ENCODE measurements at places on chromosomes 3 and 15.

- DNase-seq = no peak
Measured at GRCh38 chr15:90595763-90596155, 66.0 kb downstream of the CRTC3 start.

GRCh38 chr15:24761704-24762302, 86.2 kb downstream of the NPAP1 start:
- DNase-seq = no peak

GRCh38 chr3:100591411-100591810, 18.0 kb upstream of the ADGRG7 start:
- DNase-seq = no peak

DNA sequence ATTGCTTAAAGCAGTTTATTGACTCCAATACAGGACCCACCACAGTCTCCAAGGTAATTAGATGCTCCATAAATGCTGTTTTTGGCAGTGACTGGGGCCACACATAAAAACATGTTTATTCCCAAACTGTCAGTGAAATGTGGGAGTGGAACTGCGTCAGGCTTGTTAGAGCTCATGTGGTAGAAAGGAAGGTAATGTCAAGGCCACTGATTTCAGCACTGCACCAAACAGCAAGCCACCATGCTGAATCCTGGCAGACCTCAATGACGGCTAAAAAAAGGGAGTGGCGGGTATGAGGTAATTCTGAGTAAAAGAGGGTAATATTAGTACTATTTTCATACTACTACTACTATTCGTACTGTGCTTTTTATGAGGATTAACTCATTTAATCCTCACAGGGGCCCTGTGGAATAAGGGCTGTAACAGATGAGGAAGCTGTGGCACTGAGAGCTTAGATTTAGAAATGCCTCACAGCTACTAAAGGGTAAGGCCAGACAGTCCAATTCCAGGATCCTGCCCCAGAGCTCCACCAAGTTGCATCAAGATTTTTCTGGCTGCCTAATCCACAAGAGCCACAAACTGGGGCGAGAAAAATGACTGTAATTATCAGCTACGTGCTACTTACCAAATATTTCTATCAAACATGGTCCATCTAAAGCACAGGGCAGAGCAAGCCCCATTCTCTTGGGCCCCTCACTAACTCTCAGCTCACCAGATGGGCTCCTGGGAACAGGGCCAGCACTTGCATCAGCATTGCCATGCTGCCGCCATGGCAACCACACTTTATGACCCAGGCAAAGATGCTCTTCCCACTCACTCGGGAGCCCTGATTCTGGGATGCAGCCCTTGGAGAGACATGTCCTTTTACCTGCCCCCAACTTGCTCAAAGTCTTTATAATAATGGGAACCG, 83.6 kb upstream of the SPATA12 start:
- DNase-seq = no peak

DNA sequence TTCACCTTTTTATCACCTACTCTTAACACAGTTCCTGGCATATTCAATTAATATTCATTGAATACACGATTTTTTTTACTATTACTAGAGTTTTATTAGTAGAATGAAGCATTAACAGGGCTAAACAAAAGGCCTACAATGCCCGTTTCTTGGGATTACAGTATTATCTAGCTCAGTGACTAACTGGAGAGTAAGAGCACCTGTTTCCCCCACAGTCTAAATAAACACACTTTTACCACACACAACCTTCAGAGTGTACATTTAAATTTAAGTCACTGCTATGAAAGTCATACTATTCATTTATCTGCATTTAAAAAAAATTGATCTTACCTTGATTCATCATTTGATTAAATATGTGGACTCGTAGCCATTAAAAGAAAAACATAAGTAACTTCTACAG, 74.8 kb downstream of the PLOD2 start:
- no peak for DNase-seq

Measured in amniotic stem cell (primary cell).